ENCODE measurements at places on chromosomes 6 and 20.

DNA sequence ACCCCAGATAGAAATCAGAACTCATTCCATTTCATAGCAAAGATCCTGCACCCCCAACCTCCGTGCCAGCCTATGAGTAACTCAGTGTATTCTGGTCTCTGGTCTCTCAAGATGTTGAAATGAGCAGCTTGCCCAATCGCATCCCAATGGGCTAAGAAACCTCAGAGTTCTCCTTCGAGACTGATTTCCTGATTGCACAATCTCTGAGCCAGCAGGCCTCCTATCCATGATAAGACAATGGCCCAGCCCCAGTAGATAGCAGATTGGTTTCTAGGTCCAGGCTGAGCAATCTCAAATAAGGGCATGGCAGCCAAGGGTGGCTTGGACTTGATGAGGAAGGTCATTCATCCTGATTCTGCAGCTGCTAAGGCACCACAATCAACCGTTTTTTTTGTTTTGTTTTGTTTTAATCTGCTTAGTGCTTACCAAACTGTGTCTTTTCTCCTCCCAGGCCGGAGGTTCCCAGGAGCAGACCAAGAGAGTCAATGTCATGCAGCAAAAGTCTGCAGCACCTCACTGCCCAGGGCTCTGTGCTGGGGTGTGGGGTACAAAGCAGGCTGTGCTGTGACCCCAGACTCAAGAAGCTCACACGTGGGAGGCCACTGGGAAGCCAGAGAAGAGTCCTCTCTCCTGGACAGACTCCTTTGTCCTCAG, 125.1 kb upstream of the NXT1 start:
- no peak for DNase-seq

DNA sequence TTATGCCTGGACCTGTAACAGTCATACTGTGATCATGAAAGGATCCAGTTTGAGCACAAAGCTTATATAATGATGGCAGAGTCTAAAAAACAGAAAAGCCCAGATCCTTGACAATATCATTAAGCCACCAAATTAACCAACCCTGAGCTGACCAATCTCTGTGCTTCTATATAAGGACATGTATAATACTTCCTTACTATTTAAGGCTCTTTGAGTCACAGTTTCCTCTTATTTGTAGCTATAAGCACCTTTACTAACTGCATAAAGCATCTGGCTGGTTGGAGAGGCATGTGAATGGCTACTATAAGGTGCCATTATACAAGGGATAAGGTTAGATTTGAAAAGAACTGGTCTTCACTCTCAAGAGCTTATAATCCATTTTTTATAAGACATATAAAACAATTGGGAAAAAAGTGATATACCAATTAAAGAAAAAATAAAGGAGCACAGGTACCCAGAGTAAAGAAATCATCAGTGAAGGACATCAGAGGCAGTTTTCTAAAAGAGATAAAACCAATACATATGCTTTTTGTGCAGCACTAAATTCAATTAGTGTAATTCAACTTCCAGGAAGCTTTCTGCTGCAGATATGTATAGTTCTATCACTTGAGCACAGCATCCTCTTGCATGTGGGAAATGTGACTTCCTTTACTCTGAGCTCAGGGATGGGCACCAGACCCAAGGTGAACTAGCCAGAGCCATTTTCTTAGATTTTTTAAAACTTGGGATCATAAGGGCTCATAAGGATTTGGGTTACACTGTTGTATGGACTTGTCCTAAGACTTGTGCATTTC, 121.0 kb downstream of the BTBD9 start:
- DNase-seq, result no peak

GRCh38 chr6:83758533-83758932, 49.6 kb upstream of the SNAP91 start:
- DNase-seq, result no peak

- DNase-seq, result no peak
These were observed 1.1 kb downstream of the CDC25B start for GRCh38 chr20:3797226-3797545.

DNA sequence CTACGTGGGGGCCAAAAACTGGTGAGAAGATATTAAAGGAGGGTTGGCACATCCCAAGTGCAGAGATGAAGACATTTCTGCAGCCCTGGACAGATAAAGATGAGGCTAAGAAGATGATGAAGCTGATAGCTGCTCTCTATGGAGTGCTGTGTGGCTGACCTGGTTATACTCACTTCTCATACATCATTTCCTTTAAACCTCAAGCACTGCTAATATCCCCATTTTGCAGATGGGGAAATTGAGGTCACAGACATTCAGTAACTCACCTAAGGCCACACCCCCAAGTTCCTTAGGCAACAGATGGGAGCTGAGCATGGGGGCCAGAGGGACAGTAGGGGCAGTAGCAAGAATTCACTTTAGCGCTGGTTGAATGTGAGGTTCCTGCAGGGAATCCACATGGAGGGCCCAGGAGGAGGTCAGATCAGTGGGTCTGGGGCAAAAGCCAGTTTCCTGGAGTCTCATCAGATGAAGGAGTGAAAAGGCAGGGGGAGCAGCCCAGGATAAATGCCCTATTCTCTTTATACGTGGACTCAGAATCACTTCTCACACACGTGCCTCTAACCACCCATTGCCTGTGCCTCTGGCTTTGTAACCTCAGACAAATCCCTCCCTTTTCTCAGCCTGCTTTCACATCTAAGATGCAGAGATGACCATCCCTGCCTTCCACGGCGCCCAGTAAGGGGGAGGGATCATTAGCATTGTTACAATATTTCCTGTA, 125.8 kb downstream of the NFATC2 start:
- DNase-seq, result no peak

DNA sequence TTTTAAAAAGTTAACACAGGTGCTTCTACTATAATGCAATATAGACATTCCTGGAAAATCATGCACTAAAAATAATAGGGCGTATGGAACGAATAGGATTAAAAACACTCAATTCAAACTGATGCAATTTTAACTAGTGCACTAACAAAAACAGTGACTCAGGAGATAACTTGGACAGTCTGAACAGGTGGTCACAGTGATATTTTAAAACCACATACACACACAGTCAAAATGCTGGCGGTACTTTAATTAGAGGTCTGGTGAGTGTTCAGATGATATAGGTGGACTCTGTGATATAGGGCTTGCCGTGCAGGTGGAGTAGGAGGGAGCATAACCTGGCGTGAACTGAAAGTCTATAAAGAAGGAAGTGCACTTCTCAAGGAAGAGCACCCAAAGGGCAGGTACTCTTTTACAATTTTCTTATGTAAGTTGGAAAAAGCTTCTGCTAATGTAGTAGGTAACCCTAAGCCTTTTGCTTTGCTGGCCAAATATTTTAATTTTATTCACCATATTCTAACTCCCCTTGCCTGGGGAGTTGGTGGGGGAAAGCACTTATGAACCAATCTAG, 41.9 kb upstream of the PLN start:
- DNase-seq, result no peak

DNA sequence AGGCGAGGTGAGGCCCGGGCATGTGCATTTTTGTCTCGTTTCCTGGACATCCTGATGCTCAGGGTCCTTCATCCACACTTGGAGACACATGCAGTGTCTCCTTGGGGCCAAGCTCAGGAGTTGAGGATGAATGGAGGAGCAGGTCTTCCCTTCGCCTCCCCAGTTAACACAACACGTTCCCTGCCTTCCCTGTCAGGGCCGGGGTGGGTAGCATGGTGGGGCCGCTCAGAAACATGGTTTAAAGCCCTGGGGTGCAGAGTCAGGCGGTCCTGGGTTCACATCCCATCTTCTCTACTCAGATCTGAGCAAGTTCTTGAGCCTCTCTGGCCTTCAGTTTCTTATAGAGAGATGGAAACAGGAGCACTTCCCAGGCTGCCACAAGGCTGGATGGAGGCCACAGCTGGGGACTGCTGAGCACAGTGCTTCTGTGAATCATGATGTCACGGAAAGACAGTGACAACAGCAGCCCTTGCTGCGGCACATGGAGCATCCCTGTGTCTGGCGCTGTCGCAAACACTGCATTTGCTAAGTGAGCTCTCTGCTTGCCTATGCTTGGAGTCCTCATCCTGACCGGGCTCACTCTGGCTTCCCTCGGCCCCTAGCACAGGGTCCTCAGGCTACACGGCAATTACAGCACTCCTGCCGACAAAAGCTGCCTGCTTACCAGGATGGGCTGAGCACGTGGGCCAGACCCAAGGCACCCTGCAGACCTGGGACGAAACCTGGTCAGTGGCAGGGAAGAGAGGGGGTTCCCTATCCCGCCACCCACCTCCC, 45.6 kb upstream of the STX16 start:
- DNase-seq, result no peak

GRCh38 chr6:147751232-147751631, 242.7 kb downstream of the SAMD5 start:
- DNase-seq, result no peak

- no peak for DNase-seq
These were observed 76.5 kb downstream of the SPTLC3 start for GRCh38 chr20:13085275-13085674.
